ENCODE measurements at places on chromosomes 12 and 14.

DNA sequence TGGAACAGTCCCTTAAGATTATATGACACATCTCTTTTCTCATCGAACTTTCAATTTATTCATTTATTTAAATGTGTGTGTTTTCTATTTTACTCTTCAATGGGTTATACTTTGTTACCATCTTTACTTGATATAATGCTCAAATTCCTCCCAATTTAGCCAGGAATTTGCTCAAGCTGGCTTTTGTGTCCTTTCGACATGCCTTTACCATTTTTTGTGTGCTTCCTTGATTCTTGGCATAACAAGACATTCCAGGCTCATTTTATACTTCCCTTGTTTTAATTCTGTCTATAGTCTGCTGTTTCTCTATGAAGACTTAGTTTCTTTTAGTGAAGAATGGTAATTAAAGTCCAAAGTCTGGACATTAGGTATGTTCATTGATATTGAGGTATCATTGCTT is 315.8 kb downstream of the AEBP2 start:
- no peak for DNase-seq

- DNase-seq = no peak
Observed at GRCh38 chr12:58919231-58920101, 838 bp downstream of the LRIG3 start.

GRCh38 chr14:75578786-75579337 is 442 bp downstream of the FLVCR2 start:
- DNase-seq = no peak

- DNase-seq = peak; percentile 23
Observed at GRCh38 chr14:37247791-37248461, 50.2 kb downstream of the MIPOL1 start.

GRCh38 chr12:64080319-64081007 is 141.6 kb downstream of the KICS2 start:
- DNase-seq = no peak

DNA sequence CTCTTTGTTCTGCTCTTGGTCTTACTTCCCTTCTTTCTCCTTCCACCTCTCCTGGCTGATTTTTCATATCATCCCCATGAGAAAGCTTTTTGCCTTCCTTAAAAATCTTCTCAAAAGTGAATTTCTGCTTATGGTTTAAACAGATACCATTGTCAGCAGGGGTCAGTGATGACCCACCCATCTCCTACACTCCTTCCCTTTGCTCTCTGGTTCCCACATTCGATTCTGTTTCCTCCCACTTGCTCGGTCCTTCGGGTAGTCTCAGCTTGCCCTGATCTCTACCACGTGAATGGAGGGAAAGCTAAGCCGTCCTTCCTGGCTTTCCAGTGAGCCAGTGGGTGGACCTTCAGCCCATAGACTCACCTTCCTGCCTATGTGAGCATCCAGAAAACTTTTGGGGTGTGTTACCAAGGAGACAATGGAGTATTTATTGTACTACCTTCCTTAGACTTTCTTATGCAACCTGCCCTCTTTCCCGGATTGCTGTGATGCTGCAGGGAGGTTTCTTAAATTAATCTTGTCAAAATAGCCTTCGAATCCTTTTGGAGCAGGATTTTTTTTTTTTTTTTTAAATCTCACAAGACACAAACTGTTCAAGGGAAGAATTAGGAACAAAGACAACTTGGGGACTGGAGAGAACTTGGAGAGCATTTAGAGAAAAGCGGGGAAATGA is 306.3 kb downstream of the CACNA1C start:
- DNase-seq = no peak

DNA sequence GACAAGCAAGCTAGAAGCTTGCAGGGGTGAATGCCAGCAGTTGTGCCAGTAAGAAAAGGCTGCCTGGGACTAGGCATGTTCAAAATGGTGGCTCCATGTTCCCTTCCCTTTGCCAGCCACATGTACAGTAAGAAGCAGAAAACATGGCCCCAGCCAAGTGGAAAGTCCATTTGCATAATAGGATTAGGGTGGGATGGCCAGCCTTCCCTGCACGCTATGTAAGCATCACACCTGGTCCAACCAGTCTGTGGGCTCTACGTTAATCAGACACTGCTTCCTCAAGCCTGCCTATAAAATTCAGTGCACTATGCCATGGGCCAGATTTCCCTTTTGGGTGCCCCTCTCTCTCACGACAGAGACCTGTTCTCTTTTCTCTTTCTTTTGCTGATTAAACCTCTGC is 288.4 kb downstream of the GXYLT1 start:
- DNase-seq = no peak

- DNase-seq = no peak
Observed at GRCh38 chr14:54427871-54428270, 13.3 kb downstream of the CNIH1 start.

- DNase-seq = no peak
Observed at GRCh38 chr14:79656056-79656455, 555.2 kb downstream of the DIO2 start.

- DNase-seq = no peak
Observed at GRCh38 chr12:27048822-27049752, 26.7 kb downstream of the MED21 start.

DNA sequence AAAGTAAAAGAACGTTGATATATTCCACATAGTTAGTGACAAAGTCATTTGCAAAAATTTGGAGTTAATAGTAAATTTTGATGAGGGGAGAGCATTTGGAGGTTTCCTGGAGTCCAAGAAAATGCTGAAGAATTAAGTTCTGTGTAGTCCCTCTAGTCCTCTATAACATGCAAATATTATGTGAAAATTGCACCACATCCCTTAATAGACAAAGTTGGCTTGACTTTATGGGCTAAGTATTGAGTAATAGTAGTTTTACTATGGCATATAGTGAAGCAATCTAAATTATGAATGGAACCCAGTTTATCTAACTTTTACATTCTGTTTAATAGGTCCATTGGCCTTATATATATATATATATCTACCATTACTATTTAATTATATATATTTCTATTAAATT is 66.4 kb upstream of the DCN start:
- no peak for DNase-seq

DNA sequence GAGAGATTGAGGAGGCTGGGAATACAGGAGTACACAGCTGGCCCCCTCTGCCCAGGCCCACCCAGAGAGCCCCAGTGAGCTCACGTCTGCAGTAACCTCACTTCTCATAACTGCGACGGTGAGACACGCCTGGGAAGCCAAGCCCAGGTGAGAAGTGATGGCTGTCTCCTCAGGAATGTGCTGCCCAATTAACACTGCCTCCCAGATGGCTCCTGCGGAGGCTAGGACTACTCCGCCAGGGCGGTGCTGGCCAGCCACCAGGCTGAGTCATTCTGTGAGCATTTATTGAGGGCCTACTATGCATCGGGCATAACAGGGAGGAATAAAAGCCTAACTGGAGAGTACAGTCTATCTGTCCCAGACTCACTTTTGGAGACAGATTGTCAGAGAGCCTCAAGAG is 9.3 kb upstream of the TMEM106C start:
- DNase-seq = no peak

DNA sequence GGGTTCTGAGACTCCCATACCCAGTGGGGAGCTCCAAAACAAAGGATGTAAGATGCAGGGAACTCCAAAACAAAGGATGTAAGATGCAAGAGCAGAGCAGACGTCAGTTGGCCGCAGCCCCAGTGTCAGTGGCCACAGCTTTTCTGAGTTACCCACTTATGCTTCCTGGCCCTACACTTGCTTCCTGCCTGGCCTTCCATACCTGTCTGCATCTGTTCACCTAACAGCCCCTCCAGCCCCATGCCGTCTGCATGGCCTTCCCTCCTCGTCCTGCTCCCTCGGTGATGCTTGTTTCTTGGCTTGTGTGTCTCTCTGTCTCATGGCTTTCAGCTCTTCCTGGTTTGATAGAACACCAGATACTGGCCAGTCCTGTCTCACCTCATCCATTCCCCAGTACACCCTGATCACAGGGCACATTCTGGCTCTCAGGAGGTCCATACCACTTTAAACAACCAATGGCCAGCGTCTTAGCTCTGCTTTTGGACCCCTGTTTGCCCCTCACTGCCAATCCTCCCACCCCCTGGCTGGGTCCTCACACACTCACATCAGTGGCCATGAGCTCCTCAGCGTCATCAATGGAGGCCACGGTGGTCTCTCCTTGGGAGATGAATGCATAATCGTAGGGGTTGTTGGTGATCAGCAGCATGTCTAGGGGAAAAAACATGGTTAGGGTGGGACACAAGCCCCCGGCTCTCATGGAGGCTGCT is 5.3 kb downstream of the MYH7 start:
- no peak for DNase-seq

GRCh38 chr12:95143621-95144205 is 70.3 kb upstream of the NR2C1 start:
- DNase-seq = no peak

GRCh38 chr12:65300679-65301349 is 22.3 kb downstream of the MSRB3 start:
- no peak for DNase-seq

GRCh38 chr14:68527329-68527851 is 265.5 kb downstream of the ZFP36L1 start:
- no peak for DNase-seq

- DNase-seq = no peak
Observed at GRCh38 chr12:110807640-110808039, 39.1 kb upstream of the CCDC63 start.

DNA sequence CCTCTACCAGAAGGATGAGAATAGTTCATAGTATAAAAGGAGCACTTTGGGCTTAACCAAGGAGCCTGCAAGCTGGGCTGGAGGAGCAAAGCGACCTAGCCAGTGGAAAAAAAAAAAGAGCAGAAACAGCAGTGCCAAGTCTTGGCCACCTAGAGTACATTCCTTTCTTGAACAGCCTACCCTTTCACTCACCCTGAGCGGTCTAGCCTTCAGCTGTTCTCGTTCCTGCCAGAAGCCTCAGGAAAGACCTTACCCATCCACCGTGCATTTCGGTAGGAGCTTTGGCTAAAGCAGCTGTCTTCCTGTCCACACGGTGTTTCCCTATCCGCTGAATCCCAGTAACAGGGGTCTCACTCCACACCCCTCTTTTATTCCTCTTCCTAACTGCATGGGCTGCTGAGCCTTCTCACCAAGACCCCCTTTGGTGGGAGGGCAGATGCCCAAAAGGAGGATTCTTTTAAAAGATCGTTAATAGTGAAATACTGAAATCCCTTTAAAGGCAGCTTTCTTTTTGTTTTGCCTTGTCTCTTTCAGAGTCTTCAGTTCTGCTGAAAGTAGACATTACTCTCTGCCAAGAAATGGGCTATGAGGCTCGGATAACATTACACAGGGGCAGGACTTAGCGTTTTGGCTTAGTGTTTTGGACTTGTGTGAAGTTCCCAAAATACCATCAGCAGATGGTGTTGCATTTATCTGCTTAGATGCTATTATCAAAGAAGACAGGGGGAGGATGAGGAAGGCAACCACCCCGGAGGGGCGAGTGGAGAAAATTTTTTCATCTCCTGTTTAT is 88.5 kb upstream of the METAP2 start:
- no peak for DNase-seq

- DNase-seq = no peak
Observed at GRCh38 chr12:108080363-108080762, 48.7 kb upstream of the WSCD2 start.

DNA sequence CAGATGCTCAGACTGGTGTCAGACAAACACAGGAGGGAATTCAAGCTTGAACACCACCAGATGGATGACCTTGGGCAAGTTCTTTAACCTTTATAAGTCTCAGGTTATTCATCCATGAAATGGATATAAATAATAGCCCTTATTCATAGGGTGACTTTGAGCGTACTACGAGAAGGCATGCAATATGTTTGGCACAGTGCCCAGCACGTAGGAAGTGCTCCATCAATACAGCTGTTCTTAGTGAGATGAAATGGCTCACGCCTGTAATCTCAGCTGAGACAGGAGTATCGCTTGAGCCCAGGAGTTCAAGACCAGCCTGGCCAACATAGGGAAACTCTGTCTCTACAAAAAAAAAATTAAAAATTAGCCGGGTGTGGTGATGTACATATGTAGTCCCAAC is 84.8 kb upstream of the FICD start:
- DNase-seq = no peak

GRCh38 chr12:90773491-90773890 is 181.5 kb downstream of the CCER1 start:
- DNase-seq = no peak

GRCh38 chr14:83184531-83184930 is 1650.9 kb upstream of the SEL1L start:
- no peak for DNase-seq

GRCh38 chr12:5945071-5946008 is at the start of gene ANO2:
TSS of gene ANO2 (minus strand) at chr12:5945259. CDS start at chr12:5945217, 42 bp downstream.
- DNase-seq = no peak

GRCh38 chr12:108457006-108457733 is 57.9 kb upstream of the FICD start:
- peak; percentile 5 for DNase-seq

- no peak for DNase-seq
Observed at GRCh38 chr14:103537175-103537990, 8.4 kb downstream of the TRMT61A start.

- no peak for DNase-seq
Observed at GRCh38 chr12:3931776-3932175, 58.6 kb upstream of the PARP11 start.

DNA sequence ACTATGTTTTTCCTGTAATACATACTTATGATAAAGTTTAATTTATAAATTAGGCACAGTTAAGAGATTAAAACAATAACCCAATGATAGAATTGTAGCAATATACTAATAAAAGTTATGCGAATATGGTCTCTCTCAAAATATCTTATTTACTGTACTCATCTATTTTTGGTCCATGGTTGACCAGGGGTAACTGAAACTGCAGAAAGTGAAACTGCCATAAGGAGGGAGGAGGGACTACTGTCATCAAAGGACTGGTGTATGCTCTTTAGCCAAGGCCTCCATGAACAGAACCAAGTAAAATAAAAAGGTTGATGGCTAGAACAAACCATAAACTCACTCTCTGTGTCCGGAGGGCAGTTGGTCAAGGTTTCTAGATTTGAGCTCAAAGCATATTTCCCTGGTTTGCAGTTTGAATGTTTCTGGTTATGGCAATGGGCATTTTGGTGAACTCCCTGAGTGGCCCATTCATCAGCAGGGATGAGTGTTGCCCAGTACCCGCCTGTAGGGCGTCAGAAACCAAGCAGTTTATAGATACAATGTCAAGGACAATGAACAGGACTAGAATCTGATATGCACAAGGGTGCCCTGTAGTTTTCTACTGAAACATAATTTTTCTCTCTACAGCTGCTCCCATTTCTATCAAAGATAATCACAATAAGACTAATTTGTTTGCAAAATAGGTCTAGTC is 19.8 kb downstream of the LEMD3 start:
- no peak for DNase-seq

GRCh38 chr12:57733928-57734327 is 4.6 kb downstream of the AGAP2 start:
- no peak for DNase-seq

Data from NCI-H1092 (cell line).